ENCODE measurements at places on chromosomes 6 and 20. TPM values are rescaled to one million over a fixed set of nuclear protein-coding genes. Genes with fewer than 3 reads are reported as not detected.

HTR1B gene
- total RNA-seq = 0.57 TPM

NR2E1 gene
- not detected for total RNA-seq

LST1 gene
- not detected for total RNA-seq

SSR1 gene
- 236 TPM for total RNA-seq

C2 gene
- 1.5 TPM for total RNA-seq

MCHR2 gene
- total RNA-seq = not detected

COL21A1 gene
- total RNA-seq = 173 TPM

LIN28B gene
- not detected for total RNA-seq

IPCEF1 gene
- total RNA-seq = not detected

NKAIN4 gene
- 2.2 TPM for total RNA-seq

GRCh38 chr6:166006900-166007301 lies 160.8 kb downstream of the TBXT start:
- peaks cover 39% of the 10 kb centered on the region for H3K4me1 ChIP-seq
- H3K4me3 ChIP-seq = no peak overlapping the region
- DNase-seq = no peak
- peaks cover 10% of the 10 kb centered on the region for H3K27me3 ChIP-seq

GRCh38 chr20:22489626-22490286 lies 94.6 kb downstream of the FOXA2 start:
- peaks cover 2% of the 10 kb centered on the region for H3K27me3 ChIP-seq
- no peaks in the 10 kb centered on the region for H3K4me1 ChIP-seq
- H3K36me3 ChIP-seq = no peaks in the 10 kb centered on the region
- H3K4me3 ChIP-seq = no peak overlapping the region
- no peak overlapping the region for H3K27ac ChIP-seq

GRCh38 chr20:58551631-58552030 lies 36.4 kb upstream of the APCDD1L start:
- H3K4me3 ChIP-seq = no peak overlapping the region
- peaks cover 58% of the 10 kb centered on the region for H3K4me1 ChIP-seq
- DNase-seq = no peak
- H3K27me3 ChIP-seq = no peaks in the 10 kb centered on the region

- no peaks in the 10 kb centered on the region for H3K27me3 ChIP-seq
- no peak for DNase-seq
- peaks cover 14% of the 10 kb centered on the region for H3K36me3 ChIP-seq
- H3K4me3 ChIP-seq = peak overlapping the region; percentile 86
These were observed 1.0 kb downstream of the MRPS26 start for GRCh38 chr20:3046677-3047462.

DNA sequence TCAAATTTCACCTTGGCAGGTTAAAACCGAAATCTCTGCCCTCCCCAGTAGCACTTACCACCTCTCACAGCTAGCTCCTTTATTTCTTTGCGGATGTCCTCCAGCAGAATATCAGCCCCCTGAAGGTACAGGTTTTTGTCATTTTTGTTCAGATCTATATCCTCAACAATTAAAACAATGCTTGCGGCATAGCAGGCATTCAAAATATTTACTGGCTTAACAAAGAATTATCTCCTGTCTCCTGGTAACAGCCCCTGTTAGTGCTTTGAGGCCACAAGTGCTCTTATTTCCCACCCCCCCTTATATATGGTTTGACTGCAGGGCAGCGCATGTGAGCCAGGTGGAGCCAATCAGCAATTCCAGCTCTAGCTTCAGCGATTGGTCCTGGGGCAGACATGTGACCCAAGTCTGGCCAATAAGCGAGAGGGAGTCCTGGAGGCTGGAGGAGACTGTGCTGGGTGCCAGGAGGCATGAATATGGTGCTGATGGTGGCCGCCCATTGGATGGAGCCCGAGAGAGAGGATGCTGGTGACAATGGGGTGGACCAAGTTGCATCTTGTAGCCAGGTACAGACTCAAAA lies 21.0 kb downstream of the SULF2 start:
- H3K27me3 ChIP-seq = peaks cover 6% of the 10 kb centered on the region
- no peak overlapping the region for H3K27ac ChIP-seq

DNA sequence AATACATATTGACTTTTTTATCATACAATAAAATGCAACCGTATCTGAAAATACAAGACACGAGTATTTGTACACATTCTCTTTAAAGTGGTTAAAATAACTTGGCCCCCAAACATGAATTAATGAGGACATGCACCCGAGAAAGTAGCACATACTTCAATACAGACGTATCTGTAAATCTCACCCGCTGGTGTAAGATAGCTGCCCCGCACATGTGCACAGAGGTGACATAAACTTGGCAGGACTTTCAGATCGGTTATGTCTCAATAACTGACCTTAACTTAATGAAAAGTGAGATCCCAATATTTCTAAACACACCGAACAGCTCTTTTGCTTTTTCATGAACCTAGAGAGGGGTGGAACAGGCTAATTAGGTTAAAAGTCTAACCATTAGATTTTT lies 91.5 kb upstream of the RPS6KA2 start:
- no peaks in the 10 kb centered on the region for H3K36me3 ChIP-seq
- no peak for DNase-seq
- H3K27ac ChIP-seq = no peak overlapping the region
- H3K4me1 ChIP-seq = no peaks in the 10 kb centered on the region
- no peaks in the 10 kb centered on the region for H3K27me3 ChIP-seq
- no peak overlapping the region for H3K4me3 ChIP-seq

- no peak overlapping the region for H3K27ac ChIP-seq
- peak overlapping the region; percentile 73 for H3K4me3 ChIP-seq
- H3K27me3 ChIP-seq = no peaks in the 10 kb centered on the region
- H3K4me1 ChIP-seq = peaks cover 42% of the 10 kb centered on the region
- peak; percentile 77 for DNase-seq
- peaks cover 4% of the 10 kb centered on the region for H3K36me3 ChIP-seq
These were observed 474 bp downstream of the RBM38 start for GRCh38 chr20:57391439-57392301.

- H3K27ac ChIP-seq = no peak overlapping the region
- H3K36me3 ChIP-seq = no peaks in the 10 kb centered on the region
- DNase-seq = no peak
- H3K4me1 ChIP-seq = no peaks in the 10 kb centered on the region
- H3K27me3 ChIP-seq = peaks cover 10% of the 10 kb centered on the region
These were observed 100.2 kb upstream of the OPRM1 start for GRCh38 chr6:153938876-153939275.

DNA sequence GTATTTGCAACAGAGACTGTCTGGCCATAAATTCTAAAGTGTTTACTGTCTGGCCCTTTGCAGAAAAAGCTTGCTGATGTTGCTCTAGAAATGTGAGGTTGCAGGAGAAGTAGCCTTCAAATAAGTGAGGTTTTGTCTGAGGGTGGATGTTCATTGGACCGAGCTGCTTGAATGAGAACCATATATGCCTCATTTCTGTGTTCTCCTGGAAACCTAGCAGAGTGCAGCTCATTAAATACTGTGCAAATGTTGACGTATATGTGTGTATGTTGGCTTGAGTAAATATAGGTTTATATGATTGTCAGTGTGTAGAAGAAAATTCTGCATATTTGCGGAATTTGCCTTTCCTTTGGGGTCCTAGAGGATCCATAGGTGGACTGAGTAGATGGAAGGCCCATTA lies 39.0 kb downstream of the CHMP4B start:
- no peak overlapping the region for H3K27ac ChIP-seq
- H3K27me3 ChIP-seq = no peaks in the 10 kb centered on the region

- no peak overlapping the region for H3K27ac ChIP-seq
- peaks cover 4% of the 10 kb centered on the region for H3K4me1 ChIP-seq
- no peaks in the 10 kb centered on the region for H3K27me3 ChIP-seq
- no peak for DNase-seq
These were observed 90.2 kb upstream of the RIPOR2 start for GRCh38 chr6:25025919-25026301.

DNA sequence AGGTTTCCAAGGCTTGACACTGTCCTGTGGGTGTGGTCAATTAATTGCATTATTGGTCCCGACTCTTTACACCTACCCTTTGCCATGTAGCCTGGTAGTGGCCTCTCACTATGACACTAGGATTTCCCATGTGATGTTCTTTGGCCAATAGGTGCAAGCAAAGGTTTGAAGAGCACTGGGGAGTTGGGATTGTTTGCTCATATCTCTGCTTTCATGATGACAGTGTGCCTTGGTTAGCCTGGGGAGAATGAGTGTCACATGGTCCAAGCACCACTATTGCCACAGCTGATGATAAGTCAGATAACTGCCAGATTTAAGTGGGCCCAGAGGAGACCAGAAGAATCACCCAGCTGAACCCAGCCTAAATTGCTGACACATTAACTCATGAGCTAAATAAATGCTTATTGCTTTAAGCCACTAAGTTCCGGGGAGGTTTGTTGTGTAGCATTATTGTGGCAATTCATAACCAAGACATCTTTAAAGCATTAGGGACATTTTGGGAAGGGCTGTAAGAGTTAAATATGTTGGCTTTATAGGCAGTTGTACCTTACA lies 17.2 kb upstream of the SCP2D1 start:
- no peak for DNase-seq
- H3K36me3 ChIP-seq = no peaks in the 10 kb centered on the region
- peaks cover 12% of the 10 kb centered on the region for H3K27me3 ChIP-seq
- peaks cover 10% of the 10 kb centered on the region for H3K4me1 ChIP-seq
- no peak overlapping the region for H3K27ac ChIP-seq
- no peak overlapping the region for H3K4me3 ChIP-seq

- DNase-seq = no peak
- peaks cover 60% of the 10 kb centered on the region for H3K4me1 ChIP-seq
- no peak overlapping the region for H3K4me3 ChIP-seq
- no peak overlapping the region for H3K27ac ChIP-seq
- no peaks in the 10 kb centered on the region for H3K27me3 ChIP-seq
These were observed 16.4 kb downstream of the SPTLC3 start for GRCh38 chr20:13025181-13025580.

- H3K27me3 ChIP-seq = no peaks in the 10 kb centered on the region
- DNase-seq = no peak
- no peak overlapping the region for H3K4me3 ChIP-seq
- no peak overlapping the region for H3K27ac ChIP-seq
- peaks cover 30% of the 10 kb centered on the region for H3K4me1 ChIP-seq
These were observed 156.9 kb downstream of the ARID1B start for GRCh38 chr6:156934069-156934460.

DNA sequence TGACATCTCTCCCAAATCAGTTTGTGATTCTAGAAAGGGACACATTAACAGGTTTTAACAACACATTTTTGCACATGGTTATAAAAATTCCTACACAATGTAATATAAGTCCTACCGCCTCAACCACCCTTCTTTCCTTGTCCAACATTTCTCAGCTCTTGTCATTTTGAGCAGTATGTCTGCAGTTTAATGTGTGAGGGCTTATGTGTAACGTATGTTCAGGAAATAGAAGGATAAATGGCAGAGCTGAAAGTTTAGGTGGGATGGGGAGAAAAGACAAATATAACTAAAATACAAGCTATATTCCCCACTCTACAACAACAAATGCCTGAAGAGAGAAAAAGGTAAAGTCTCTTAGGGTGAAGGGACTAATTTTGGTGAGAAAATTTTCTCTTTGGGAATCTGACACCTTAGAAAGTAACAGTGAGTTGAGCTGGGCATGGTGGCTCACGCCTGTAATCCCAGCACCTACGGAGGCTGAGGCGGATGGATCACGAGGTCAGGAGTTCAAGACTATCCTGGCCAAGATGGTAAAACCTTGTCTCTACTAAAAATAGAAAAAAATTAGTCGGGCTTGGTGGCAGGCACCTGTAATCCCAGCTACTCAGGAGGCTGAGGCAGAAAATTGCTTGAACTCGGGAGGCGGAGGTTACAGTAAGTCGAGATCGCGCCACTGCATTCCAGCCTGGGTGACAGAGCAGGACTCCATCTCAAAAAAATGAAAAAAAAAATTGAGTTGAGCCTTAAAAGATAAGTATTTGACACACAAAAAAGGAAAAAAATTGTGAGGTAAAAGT lies 5.1 kb downstream of the PNRC1 start:
- H3K27ac ChIP-seq = no peak overlapping the region
- no peak for DNase-seq
- H3K27me3 ChIP-seq = no peaks in the 10 kb centered on the region
- H3K36me3 ChIP-seq = peaks cover 20% of the 10 kb centered on the region

DNA sequence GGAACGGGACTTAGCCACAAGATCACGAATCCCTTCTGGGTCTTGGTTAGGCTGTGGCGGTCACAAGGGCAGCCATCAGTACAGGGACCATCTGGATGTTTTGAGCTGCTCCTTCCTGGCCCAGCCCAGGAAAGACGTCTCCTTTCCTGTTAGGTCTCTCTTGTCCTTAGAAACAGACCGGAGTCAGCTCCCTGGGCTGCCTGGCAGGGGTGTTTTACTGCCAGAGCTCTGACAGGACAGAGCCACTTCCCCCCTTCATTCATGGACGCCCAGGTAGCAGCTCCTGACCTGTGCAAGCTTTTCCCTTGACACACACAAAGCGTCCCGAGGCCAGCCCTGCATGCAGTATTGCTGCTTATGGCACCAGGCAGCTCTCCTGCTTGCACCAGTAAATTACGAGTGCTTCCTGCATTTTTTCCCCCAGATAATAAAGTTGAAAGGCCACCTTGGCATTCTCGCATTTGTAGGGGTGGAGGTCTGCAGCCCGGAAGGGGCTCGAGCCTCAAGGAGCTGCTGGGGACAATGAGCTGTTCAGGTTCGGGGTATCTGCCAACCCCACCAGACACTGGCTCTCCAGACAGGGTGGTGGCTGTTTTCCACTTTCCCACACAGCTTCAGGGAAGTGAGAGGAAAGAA lies 87.4 kb downstream of the NOL4L start:
- H3K27me3 ChIP-seq = no peaks in the 10 kb centered on the region
- DNase-seq = peak; percentile 75
- H3K4me3 ChIP-seq = no peak overlapping the region
- H3K4me1 ChIP-seq = peaks cover 15% of the 10 kb centered on the region
- H3K27ac ChIP-seq = no peak overlapping the region

DNA sequence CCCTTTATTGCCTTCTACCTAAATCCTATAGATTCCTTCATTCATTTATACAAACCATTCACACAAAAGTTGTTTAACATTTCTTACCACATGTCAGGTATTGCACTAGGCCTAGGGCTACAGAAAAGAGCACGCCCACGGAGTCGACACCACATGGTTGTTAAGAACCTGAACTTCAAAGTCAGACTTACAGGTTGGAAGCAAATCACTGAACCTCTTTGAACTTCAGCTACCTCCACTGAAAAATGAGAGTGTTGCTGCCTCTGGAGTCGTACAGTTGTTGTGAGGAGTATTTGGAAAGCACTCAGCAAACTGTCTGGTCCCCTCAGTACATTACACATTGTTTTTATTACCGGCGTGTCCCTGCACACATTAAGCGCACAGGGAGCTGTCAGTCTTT lies 3.3 kb upstream of the SLPI start:
- H3K36me3 ChIP-seq = no peaks in the 10 kb centered on the region
- no peak for DNase-seq
- no peak overlapping the region for H3K4me3 ChIP-seq
- H3K4me1 ChIP-seq = peaks cover 4% of the 10 kb centered on the region
- no peak overlapping the region for H3K27ac ChIP-seq

DNA sequence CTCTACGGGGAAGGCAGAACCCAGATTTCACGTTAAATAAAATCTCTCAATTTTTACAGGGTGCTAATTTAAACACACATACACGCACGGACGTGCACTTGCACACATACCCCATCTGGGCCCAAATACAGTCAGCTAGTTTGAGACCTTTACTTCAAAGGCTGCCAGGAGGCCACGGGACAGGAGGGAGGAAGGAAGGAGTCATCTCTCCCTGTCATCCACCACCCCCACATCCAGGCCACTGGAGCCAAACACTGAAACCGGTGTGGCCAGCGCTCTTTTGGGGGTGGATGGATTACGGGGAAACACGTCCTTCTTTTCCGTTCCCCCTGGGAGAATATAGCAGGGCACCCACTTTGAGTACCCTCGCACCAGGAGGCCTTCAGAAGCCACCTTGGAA lies 60.1 kb downstream of the ZNF831 start:
- no peak overlapping the region for H3K4me3 ChIP-seq
- peaks cover 23% of the 10 kb centered on the region for H3K4me1 ChIP-seq
- DNase-seq = no peak
- H3K27ac ChIP-seq = no peak overlapping the region
- peaks cover 31% of the 10 kb centered on the region for H3K27me3 ChIP-seq
